ENCODE measurements at places on chromosomes 4 and X.

DNA sequence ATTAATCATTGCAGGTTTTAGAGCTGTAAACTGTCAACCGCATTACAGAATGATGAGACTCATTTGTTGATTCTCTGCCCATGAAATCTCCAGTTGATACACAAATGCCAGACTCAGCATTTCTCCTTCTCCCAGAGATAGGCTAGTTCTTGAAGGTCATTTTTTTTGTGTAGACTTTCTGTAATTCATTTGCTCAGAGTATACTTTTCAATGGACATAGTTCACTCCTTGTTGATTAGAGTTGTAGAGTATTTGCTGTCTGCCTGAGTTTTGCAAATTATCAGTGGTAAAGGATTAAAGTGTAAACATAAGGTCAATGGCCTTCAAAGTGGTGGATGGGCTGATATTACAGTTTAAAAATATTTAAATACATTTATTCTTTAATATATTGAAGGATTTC, 15.2 kb upstream of the ALB start:
- DNase-seq: no peak

GRCh38 chrX:53479301-53479700, 45.1 kb upstream of the HSD17B10 start:
- DNase-seq: peak; percentile 1

DNA sequence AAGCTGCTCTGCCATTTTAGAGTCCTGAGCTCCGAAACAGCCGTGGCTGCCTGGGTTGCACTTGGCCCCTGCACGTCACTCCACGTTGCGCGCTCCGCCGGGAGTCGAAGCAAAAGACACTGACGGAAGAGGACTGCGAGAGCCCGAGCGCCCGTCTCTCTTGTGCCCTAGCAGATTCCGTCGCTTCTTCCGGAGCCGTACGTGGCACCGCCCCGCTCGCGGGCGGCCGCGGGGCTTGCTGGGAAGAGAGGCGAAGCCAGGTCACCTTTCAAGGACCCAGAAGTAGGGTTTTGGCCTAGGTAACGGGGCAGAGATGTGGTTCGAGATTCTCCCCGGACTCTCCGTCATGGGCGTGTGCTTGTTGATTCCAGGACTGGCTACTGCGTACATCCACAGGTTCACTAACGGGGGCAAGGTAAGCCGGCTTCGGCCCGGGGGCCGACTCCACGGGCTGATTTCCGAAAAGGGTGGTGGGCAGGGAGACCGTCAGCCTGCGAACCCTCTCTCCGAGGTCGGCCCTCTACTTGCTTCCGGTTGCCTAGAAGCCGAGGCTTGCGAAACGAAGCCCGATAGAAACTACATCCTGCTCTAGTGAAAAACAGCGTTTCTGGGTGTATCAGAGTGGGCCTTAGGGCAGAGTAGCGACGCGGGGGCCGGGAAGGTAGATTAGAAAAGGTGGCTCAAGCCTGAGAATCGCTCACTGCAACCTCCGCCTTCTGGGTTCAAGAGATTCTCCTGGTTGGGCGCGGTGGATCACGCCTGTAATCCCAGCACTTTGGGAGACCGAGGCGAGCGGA, at the start of the genes NDUFA1 and RNF113A:
Gene NDUFA1, plus strand, starts transcription at position 234 of the 797 bp plus-strand sequence. Its CDS starts 80 bp downstream, at position 314.
Gene RNF113A, minus strand, starts transcription at position 135 of the 797 bp plus-strand sequence. Its CDS starts 120 bp downstream, at position 15.
- DNase-seq: peak; percentile 77

DNA sequence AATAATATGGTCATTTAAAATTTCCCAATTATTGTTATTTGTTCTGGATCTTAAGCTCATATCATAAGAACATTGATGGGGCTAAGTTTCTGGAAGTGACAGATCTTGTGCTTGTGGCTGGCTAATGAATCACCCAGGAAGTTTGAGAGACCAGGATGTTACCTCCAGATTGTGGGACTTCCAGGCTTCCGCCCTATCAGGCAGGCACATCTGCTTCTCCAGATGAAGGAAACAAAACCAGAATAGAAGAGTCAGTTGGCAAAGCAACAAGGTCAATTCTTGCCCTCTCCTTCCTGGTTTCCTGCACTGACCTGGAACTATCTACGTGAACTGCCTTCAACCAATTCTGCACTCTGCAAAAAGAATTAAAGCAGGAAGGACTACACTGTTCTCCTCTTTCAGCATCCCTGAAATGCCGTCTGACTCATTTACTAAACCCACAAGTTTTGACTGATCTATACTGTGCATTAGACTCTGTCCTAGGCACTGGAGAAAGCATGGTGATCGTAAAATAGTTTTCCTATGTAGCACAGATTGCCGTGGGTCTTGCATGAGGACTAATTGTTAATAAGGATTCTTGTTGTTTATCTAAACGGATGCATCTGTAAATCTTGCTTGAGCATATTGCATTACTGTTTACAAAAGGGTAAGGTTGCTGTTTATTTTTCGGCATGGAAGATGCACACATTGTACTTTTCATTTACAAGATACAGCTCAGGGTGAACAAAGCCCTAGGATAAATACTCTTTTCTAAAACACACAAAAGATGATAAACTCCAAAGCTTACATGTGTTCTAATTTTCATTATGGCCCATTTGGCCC, 74.6 kb downstream of the AMELX start:
- peak; percentile 63 for DNase-seq

DNA sequence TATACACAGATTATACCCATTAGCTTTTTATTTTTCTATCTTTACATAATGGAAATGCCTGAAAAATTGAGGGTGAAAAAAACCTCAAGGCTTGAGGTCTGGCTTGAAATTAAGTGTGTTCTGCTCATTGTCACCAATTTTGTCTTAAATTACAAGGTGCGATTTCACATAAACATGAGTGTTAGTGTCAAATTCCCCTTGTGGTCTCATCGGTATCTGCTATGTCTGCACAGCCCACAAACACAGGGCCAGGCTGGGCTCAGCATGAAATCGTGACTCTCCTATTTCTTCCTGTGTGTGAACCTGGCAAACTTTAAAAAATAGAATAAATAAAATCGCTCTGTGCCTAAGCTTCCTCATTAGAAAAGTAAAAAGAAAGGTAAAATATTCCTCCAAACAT, 109.1 kb downstream of the CRLF2 start:
- no peak for DNase-seq

- no peak for DNase-seq
Measured at GRCh38 chr4:7034262-7035081, 8.7 kb upstream of the TADA2B start.

DNA sequence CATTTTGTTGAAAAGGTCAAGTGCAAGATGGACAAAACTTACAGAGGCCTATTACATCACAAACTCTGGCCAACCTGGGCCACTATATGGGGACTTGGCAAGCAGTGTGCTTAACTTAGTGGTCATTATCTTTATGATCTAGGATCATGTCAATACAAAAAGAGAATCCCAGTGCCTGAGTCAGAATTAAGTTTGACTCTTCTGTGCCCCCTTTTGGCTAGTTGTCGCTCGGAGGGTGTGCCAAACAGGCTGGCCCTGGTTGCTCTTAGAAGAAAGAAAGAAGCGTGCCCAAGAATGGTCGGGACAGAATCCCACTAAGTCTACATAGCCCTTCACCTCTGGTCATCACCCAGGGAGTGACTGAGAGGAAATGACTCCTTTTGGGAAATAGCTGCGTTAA, 100.1 kb downstream of the EIF4E start:
- peak; percentile 37 for DNase-seq

GRCh38 chr4:102825261-102826091, 1.9 kb downstream of the UBE2D3 start:
- peak; percentile 72 for DNase-seq

DNA sequence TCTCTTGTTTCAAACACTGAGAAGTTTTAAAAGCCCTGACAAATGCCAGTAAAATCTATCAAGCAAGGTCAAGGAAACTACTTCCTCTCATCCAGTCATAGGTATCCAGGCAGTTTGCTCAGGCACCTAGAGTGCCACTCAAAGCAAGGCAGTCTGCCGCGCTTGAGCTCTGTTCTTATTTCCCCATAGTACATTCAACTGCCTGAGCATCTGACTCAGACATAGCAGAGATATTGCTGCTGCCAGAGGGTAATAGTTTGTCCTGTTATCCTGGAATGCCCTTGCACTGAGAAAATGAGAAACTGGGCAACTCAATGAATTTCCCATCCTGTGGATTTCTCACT, 16.1 kb upstream of the ATP8A1 start:
- DNase-seq: no peak

- DNase-seq: no peak
Measured at GRCh38 chr4:166311169-166311568, 438.1 kb downstream of the TLL1 start.

DNA sequence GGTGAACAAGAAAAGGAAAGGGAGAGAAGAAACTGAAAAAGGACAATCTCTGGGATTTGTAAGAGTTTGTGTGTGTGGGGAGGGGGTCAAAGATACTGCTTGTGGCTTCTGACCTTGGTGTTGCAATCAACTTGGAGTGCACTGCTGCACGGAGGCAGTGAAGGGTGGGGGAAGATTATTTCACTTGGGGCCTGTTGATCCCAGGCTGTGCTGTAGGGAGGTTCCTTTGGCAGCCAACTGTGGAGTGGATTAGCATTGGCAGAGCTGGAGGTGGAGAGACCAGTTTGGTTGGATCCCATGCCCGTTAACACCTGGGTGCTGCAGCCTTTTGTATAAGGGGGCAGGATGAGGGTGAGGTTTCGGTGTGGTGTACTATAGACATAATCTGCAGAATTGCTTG, 38.2 kb downstream of the AFF1 start:
- no peak for DNase-seq

GRCh38 chrX:54818221-54818620, 10.7 kb downstream of the MAGED2 start:
- no peak for DNase-seq

DNA sequence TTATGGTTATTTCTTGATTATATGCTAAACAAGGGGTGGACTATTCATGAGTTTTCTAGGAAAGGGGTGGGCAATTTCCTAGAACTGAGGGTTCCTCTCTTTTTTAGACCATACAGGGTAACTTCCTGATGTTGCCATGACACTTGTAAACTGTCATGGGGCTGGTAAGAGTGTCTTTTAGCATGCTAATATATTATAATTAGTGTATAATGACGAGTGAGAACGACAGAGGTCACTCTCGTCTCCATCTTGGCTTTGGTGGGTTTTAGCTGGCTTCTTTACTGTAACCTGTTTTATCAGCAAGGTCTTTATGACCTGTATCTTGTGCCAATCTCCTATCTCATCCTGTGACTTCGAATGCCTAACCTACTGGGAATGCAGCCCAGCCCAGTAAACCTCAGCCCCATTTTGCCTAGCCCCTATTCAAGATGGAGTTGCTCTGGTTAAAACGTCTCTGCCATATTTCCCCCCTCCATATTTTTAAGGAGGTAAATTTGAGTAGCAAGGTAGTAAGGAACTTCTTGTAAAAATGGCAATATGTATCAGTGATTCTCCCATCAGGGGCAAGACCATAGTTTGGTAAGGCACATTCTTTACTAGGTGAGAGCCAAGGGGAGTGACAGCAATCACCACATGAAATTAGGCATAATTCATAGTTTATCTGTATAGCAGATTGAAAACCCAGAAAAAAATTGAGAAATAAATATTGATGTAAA, 2.6 kb downstream of the CXCL2 start:
- DNase-seq: peak; percentile 53

DNA sequence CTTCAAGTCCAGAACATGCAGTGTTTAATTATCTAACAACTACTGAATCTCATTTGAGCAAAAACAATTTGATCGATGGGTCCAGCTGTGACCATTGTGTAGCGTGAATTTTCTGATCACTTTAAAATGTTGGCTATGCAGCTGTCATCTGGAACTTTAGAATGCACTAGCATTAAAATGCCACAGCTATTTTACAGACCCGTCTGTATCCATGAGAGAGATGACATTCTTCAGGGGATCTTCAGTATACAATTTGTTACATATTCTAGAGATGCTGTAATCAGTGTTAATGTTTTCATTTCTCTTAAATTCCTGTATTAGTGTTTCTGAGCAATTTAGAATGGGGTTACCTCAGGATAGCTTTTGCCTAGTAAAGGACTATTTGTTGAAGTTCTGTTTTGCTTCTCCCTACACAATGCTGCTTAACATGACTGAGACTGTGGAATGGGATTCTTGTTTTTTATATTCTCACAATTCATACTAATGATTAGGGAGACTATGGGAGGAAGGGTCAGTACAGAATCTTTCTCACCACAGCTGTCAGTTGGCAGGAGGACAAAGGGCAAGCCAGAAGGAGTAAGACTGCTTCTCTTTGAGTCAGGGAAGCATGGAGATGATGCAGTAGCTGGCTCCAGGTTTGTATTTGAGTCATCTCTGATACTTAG, 13.2 kb upstream of the CTSO start:
- DNase-seq: no peak

- DNase-seq: no peak
Measured at GRCh38 chr4:85406185-85406584, 68.8 kb upstream of the ARHGAP24 start.

- no peak for DNase-seq
Measured at GRCh38 chr4:44725726-44726037, 674 bp downstream of the GNPDA2 start.

- no peak for DNase-seq
Measured at GRCh38 chr4:142164767-142165500, 528.6 kb downstream of the IL15 start.

- no peak for DNase-seq
Measured at GRCh38 chr4:129282293-129282692, 186.3 kb downstream of the C4orf33 start.

- peak; percentile 76 for DNase-seq
Measured at GRCh38 chrX:154373340-154374306, 811 bp downstream of the FLNA start.

DNA sequence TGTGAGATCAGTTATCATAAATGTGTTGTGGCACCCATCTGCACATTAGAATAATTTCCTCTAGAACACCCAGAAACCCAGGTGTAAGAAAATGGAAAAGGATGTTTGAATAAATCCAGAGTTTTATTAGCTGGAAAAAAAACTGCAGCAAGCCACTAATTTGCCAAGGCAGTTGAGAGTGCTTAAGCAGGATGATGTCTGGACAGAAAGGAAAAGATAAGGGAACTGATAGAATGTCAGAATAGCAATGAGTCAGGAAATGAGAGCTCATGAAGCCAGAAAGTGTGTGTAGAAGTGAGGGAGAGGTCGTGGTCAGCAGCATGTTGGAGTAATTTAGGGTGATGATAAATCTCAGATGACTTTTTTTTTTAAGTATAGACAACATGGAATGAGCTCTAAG, 15.2 kb upstream of the NEUROG2 start:
- DNase-seq: no peak

- DNase-seq: no peak
Measured at GRCh38 chr4:155591738-155592143, 74.9 kb upstream of the GUCY1A1 start.

- DNase-seq: peak; percentile 0
Measured at GRCh38 chr4:46270986-46271596, 118.8 kb downstream of the GABRA2 start.

DNA sequence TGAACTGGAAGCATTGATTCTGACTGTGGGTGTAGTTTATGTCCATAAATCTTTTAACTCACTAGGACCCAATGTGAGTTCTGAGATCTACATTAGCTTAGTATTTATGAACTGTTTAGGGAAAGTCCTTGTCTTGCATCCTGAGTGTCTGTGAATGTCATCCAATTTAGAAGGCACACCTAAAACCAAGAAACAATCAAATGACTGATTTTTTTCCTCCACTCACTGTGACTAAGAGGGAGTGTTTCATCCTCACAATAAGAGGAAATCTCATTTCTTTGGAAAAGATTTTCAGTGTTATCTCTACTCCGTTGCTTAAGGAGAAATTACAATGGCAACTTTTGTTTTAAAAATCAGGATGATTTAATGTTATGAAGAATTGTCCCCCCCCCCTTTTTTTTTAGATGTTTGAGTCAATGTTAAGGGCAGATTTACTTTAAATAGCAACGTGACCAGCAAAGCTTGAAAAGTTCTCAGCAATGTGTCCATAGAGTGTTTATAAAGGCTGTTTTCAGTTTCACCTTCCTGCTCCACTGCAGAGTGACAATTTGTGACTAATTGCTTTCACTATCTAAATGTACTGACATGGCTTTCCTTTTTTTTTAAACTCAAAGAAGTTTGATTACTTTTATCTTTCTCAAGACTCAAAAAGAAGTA, 173.0 kb downstream of the SPCS3 start:
- DNase-seq: peak; percentile 12

- DNase-seq: no peak
Measured at GRCh38 chr4:40502220-40502619, 127.4 kb downstream of the RBM47 start.
